ENCODE measurements at places on chromosomes 13 and 19. TPM values are rescaled to one million over a fixed set of nuclear protein-coding genes. Genes with fewer than 3 reads are reported as not detected.

The C19orf38 gene
- 0.23 TPM for polyA plus RNA-seq

The RGS9BP gene
- polyA plus RNA-seq: 1.2 TPM

The EFNA2 gene
- not detected for polyA plus RNA-seq

The RNF113B gene
- not detected for polyA plus RNA-seq

The GRIK5 gene
- polyA plus RNA-seq: 8.9 TPM

GRCh38 chr13:67151652-67152051 is 78.5 kb downstream of the PCDH9 start:
- DNase-seq: no peak

GRCh38 chr19:17555929-17556813 is 722 bp downstream of the COLGALT1 start:
- DNase-seq: peak; percentile 81

GRCh38 chr19:8455018-8455417 is 10.2 kb downstream of the HNRNPM start:
- no peak for DNase-seq

GRCh38 chr19:41376241-41376997 is at the start of gene TMEM91:
TSS of gene TMEM91 (plus strand) at chr19:41376533. CDS start at chr19:41378310, 1,777 bp downstream.
- peak; percentile 78 for DNase-seq

- no peak for DNase-seq
Observed at GRCh38 chr13:34425327-34425949, 516.6 kb upstream of the NBEA start.

GRCh38 chr19:47390533-47391488 is 28.5 kb downstream of the MEIS3 start:
- DNase-seq: no peak

DNA sequence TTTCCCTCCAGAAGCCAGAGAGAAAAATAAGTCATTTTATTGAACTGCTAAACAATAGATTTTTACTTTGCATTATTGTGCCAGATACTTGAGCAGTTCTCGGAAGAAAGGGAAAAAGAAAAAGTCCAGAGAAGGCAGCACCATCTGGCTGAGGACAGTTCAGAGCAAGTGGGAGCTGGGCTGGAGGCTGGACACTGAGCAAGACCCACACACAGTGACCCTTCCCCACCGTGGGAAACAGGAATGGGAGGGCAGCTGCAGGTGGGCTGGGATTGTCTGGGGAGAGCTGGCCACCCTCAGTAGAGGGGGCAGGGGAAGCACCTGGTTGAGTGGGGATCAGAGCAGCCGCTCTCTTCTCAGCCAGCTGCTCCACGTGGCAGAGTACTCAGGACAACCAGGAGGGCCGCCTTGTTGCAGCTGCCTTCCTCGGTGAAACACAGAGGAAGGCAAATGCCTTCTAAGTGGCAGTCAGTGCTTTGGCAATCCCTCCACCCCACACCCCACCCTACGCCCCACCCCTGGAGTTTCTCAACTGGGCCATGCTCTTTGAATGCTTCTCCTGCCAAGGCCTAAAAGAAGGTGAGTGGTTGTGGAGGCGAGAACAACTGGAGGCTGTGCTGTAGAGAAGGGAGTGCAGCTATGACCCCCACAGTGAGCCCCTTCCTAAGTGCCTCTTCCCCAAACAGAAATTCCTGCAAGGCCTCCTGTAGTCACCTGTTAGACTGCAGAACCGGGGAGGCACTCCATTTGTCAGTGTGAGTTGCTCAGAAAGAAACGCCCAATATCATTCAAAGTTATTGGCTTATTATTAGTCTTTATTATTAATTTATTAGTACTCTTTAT is 179.3 kb downstream of the ZIC5 start:
- DNase-seq: no peak

DNA sequence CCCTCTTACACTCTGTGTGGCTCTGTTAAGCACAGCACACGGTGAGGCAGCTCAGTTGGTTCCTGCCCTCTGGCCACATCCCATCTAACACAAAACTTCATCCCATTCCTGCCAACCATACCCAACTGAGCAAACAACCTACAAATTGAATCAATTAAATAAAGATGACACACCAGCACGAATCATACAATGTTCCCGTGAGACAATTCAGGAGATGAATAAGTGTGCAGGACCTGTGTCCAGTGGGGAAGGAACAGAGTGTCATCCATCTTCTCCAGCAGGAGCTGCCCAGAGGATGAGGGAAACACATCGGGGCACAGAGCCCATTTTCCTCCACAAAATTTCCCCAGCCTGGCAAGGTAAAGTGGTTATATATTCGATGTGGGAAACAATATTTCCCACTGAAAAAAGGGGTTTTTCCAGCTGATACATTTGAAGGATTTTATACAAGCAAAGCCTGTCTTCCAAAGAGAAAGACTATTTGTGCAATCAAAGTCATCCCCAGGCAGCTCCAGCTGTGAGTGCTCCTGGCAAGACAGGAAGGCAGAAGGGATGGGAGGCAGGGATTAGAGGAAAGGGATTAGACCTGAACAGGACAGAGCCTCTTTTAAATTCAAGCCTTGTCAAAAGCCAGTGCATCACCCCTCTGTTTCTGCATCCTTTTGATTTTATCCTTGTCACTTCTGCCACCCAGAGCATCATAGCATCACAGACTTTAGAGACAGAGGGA is 240.2 kb downstream of the LHFPL6 start:
- DNase-seq: no peak

- peak; percentile 74 for DNase-seq
Observed at GRCh38 chr19:51607920-51608562, 22.2 kb downstream of the SIGLEC5 start.

GRCh38 chr19:38294090-38294489 is 10.0 kb upstream of the C19orf33 start:
- DNase-seq: peak; percentile 24
